ENCODE measurements at places on chromosomes 7 and 10. TPM values are rescaled to one million over a fixed set of nuclear protein-coding genes. Genes with fewer than 3 reads are reported as not detected.

The POP7 gene
- 39.6 TPM for total RNA-seq

DNA sequence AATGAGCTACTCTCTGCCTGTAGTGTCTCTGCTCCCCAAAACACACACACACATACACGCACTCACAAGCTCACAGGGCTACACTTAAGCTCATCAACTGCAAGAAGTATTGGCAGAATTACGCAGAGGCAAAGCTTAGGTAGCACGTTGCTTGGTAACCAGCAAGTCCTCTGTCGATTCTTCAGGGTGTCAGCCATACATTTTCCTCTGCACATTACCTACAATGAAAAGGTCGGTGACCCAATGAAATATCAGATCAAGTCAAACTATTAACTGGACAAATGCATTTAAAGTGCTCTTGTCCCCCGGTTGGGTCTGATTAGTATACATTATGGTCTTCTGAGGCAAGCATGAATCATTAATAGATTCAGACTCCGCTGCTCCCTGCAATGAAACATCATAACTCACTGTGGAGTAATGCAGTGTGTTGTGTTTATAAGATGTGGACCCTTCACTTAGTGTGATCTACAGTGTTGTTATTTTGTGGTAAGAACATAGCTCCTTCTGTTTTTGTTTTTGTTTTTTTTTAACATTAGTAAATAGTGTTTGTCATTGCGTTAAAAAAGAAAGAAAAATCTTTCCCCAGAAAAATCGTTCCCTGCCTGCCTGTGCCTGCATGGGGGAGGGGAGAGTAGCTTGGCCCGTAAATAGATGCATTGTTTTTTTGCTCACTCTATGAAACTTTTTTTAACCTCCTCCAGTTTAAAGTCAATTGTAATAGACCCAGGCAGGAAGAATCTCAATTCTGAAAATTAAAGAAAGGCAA lies 325.5 kb downstream of the SFMBT2 start:
- DNase-seq = no peak

The ABCB1 gene
- total RNA-seq = 9.0 TPM

The SLC26A5 gene
- not detected for total RNA-seq

DNA sequence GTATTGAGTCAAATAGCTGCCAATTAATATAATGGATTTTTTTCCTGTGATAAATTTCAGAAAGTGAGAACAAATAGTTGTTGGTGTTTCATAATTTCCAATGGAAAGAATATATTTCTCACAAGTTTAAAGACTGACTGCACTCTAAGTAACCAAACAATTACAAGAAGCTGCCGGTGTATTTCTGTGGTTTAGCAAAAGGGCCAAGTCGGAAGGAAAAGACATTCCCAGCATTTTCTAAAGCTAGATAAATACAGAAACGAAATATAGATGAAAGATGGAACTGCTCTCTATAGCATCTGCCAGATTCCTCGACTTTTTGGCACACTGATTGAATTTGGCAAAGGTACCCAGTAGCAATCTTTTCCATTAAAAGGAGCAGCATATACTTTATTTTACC lies 92.7 kb upstream of the MKX start:
- no peak for DNase-seq

DNA sequence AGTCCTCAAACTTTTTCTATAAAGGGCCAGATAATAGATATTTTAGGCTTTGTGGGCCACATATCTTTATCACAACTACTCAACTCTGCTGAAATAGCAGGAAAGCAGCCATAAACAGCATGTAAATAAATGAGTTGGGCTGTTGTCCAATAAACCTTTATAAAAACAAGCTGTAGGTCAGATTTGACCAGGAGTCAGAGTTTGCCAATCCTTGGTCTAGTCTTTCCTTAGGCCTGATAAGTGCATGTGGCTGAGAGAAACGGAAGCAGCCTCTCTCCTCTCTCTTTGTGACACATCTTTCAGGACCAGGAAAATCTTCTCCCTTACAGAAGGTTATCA lies 724.5 kb downstream of the GRID1 start:
- DNase-seq = no peak

- DNase-seq = no peak
Measured at GRCh38 chr7:43112941-43113621, 634 bp downstream of the HECW1 start.

GRCh38 chr10:51462076-51462779 lies 237.2 kb downstream of the CSTF2T start:
- no peak for DNase-seq

GRCh38 chr7:140484951-140485499 lies 5.7 kb upstream of the MKRN1 start:
- DNase-seq = no peak

- no peak for DNase-seq
Measured at GRCh38 chr7:77714195-77714594, 17.9 kb downstream of the RSBN1L start.

- no peak for DNase-seq
Measured at GRCh38 chr7:154438571-154439367, 386.6 kb downstream of the DPP6 start.

GRCh38 chr7:128770233-128770632 lies 5.4 kb downstream of the OPN1SW start:
- DNase-seq = no peak

The TMEM225B gene
- total RNA-seq = 0.80 TPM

The CFAP43 gene
- total RNA-seq = not detected

GRCh38 chr10:112091703-112092102 lies 91.9 kb downstream of the GPAM start:
- no peak for DNase-seq

- no peak for DNase-seq
Measured at GRCh38 chr10:67722113-67722512, 26.1 kb upstream of the CTNNA3 start.

GRCh38 chr7:151795168-151795811 lies 81.6 kb downstream of the PRKAG2 start:
- no peak for DNase-seq

The CCDC3 gene
- not detected for total RNA-seq

GRCh38 chr10:21130108-21130507 lies 233.0 kb upstream of the NEBL start:
- DNase-seq = no peak

The GHRHR gene
- not detected for total RNA-seq

The OPALIN gene
- total RNA-seq = not detected

- DNase-seq = no peak
Measured at GRCh38 chr10:8539056-8539455, 484.6 kb downstream of the GATA3 start.

DNA sequence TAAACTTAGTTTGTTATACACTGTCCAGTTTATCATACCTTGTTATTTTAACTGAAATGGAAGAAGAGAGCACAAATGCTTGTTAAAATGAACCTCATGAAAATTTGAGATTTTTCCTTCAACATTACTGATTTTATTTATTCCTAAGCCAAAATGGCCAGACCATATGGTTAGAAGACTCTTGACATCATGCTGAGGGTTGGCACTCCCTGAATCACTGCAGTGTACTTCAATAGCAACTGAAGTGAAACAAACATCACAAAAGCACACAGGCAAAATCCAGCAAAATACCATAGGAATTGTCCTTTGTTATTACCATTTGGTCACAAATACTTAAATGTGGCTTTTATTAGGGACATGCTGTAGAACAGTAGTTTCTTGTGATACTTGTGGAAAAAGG lies 347.8 kb downstream of the NXPH1 start:
- DNase-seq = no peak

- DNase-seq = no peak
Measured at GRCh38 chr7:74006451-74007241, 21.3 kb upstream of the ELN start.

The TSPAN12 gene
- not detected for total RNA-seq

DNA sequence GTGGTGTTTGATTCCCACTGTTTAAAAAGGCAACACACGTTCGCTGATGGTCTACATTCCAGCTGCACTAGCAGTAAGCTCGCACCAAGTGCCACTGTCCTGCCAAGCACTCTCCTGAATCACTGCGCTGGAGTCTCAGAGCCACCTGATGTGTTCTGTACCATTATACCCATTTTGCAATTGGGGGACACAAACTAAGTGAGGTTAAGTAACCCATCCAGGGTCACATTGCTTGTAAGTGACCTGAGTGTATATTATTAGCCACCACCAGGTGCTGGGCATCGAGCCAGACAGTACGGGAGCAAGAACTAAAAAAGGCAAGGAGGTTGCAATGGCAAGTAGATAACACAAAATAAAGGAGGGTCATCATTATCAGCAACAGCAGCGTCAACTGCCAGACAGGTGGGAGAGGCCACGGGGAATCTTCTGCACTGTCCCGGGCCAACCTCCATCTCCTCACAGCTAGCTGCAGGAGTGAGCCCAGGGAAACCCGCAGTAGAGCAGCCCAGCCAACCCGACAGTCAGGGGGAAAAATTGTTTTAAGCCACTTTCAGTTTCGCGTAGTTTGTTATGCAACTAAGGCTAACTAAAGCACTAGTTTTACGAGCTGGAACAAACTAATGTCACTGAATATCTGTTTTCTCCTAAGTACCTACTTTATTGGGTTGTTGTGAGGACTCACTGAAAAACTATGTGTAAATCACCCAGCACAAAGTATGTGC lies 712 bp upstream of the CPVL start:
- no peak for DNase-seq

GRCh38 chr10:42691361-42692120 lies 53.2 kb upstream of the ZNF33B start:
- DNase-seq = no peak

- no peak for DNase-seq
Measured at GRCh38 chr10:85601526-85601925, 765.1 kb downstream of the GRID1 start.

The GALNT17 gene
- total RNA-seq = not detected

DNA sequence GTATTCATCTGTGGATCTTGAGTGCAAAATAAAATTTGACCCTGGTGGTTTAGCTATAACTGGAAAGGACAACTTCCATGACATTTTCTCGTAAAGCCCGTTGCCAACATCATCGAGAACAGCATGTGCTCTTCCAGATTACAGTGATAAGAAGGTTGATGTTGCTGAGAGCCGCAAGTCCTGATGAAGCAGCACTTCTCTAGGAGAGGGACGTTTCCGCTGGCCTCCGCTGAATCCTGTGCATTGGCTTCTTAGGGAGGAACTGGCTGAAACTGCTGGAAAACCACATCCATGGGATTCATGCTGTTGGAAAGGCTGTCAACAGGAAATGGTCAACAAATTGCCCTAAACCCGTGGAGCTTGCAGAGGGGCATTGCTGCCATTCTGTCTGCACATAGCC lies 21.4 kb upstream of the ABCB5 start:
- DNase-seq = no peak

GRCh38 chr7:100035876-100036275 lies 13.7 kb upstream of the ZSCAN21 start:
- DNase-seq = no peak

DNA sequence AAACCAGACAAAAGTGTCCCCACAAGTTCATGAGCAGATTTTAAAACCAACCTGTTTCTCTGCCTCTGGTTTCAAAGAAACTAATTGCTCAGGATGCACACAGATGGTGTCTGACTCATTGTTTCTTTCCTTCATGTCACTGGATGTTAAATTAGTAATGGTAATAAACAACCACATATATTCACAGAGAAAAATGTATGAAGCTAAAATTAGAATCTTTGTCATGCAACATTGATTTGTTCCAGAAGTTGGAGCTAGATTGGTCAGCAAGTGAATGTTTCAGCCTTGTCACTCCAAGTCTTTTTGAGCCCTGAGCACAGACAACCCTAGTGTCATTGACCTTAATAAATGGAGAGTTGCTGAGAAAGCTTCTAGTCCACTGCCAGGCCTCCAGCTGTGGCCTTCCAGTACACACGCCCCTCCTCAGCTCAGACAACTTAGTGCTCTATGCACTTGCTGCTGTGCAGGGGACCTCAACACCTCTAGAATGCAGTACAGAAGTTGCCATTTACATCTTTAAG lies 175.9 kb downstream of the CCDC71L start:
- no peak for DNase-seq

The ANLN gene
- total RNA-seq = 0.82 TPM

The GIMAP6 gene
- 62.9 TPM for total RNA-seq

- no peak for DNase-seq
Measured at GRCh38 chr7:131509781-131510180, 46.6 kb downstream of the PODXL start.

- no peak for DNase-seq
Measured at GRCh38 chr10:14635043-14635710, 139.5 kb downstream of the FAM107B start.

The ZNF32 gene
- 21.5 TPM for total RNA-seq

DNA sequence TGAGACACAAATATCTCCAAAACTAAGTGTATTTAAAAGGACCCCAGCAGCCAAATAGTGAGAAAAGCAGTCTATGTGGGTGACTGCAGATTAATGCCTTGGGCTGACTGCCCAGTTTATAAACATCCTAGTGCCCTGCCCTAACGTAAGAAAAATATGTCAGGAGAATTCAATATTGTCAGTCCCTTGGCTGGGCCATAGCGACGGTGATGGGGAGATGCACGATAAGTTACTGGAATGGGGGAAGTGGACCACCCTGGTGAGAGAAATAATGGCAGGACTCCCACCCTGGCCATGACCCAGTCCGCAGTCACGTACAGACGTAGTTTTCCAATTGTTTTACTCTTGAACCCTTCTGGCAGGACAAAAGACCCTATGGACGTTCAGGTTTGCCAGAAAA lies 48.0 kb downstream of the JCAD start:
- no peak for DNase-seq

- no peak for DNase-seq
Measured at GRCh38 chr7:78018641-78019446, 220.3 kb downstream of the PHTF2 start.

GRCh38 chr7:42137941-42138340 lies 99.1 kb downstream of the GLI3 start:
- DNase-seq = no peak

DNA sequence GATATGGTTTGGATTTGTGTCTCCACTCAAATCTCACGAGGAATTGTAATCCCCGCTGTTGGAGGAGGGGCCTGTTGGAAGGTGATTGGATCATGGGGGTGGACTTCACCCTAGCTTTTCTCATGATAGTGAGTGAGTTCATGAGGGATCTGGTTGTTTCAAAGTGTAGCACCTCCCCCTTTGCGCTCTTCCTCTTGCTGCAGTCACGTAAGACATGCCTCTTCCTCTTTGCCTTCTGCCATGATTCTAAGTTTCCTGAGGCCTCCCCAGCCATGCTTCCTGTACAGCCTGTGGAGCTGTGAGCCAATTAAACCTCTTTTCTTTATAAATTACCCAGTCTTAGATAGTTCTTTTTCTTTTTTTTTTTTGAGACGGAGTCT lies 17.1 kb downstream of the CDNF start:
- DNase-seq = no peak

DNA sequence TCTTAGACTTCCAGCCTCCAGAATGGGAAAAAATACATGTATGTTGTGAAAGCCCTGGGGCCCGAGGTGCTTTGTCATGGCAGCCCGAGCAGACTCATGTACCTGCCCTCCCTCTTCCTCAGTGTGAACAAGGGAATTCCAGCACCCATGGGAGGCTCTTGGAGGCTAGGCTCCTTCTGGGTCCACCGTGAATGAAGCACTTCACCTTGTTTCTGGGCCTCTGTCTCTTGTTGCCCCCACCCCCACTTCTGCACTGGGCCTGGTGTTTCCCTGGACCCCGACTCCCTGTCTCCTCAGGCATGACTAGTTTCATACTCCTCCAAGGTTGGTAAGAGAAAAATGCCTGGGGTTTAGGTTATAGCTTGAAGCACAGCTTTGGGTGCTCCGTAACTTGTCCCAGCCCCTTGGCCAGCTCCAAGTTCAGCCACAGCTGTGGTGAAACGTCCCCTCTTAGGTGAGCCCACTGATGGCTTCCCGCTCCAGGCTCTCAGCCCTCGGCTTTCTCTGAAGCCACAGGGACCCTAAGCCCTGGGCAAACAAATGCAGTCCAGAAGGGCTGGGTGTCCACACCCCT lies 30.2 kb upstream of the ARHGAP22 start:
- no peak for DNase-seq
